Stimulated activated CD8-positive, alpha-beta memory T cell treated with anti-CD3 and anti-CD28 coated beads, Interleukin-15, amount 100 ng/mL, for 48 hours (primary cell): ENCODE measurements at places on chromosomes 16 and 17.

GRCh38 chr17:62950067-62950466 lies 16.0 kb upstream of the TANC2 start:
- no peak for DNase-seq

DNA sequence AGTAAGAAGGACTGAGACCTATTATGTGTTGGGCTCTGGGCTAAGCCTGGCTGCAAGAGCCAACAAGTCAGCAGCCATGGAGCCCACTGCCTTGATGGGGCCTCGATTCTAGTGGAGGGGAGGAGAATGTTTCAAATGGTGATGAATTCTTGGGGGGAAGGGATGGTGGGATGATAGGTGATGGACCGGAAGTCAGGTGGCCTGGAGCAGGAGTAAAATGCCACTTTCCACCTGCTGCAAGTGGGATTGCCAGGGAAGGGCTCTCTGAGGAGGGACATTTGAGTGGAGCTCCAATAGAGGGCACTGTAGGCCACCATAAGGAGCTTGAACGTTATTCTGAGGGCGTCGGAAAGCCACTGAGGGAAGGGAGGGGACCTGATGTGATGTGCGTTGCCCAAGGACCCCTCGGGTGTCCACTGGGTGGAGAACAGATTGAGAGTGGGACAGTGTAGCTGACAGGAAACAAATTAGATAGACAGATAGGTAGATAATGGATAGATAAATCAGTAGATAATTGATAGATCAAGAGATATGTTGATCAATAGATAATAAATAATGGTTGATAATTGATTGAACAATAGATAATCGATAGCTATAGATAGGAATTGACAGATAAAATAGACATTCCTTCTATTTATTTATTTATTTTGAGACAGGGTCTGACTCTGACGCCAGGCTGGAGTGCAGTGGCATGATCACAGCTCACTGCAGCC lies 18.2 kb upstream of the NXPH3 start:
- no peak for DNase-seq

GRCh38 chr16:66617010-66617434 lies 12.5 kb downstream of the CMTM3 start:
- no peak for DNase-seq

GRCh38 chr17:82414548-82415281 lies 3.4 kb upstream of the HEXD start:
- DNase-seq = peak; percentile 37

- DNase-seq = peak; percentile 53
Measured at GRCh38 chr16:2663553-2664546, 18.5 kb upstream of the KCTD5 start.

DNA sequence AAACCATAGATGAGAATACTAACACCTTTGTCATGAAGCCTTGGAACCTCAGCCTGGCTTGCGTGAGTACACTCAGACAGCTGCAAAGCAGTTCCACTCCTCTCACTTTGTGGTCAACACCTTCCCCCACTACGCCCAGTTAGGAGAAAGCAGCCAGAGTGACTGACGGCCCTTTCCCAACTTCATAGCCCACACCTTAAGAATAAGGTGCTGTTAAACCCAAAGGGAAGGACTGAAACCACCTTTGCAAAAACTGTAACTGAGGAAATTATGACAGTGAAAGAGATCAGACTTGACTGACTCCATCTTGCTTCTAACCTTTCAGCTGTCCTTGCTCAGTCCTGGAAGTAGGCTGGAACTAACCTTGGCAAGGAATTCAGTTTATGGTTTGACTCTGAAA lies 13.7 kb downstream of the N4BP1 start:
- DNase-seq = peak; percentile 60

DNA sequence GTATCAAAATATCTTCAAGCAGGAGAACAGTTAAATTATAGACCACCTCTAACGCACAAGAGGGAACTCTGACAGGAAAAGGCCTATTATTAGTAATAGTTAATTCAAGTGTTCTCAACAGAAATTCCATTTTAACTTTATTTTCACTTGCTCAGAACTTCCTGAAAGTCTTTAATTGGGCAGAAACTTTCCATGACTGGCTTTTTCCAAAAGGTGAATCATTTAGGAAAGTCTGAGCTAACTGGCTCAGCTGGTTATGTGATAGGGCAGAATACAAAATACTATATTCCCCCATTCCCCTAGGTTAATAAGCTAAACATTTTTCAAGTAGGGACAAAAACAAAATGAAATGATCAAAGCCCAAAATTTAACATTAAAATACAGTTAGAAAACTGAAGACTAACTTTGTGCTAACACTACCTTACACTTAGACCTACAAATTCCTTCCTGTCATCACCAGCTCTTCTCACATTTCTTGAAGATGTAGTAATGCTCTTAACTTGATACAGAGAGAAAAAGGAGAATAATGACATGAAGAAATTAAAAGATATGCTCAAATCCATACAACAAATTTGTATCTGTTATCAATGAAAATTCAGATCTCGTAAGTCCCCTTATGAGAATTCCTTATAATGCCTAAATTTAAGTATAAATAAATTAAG lies 31.0 kb downstream of the CFDP1 start:
- no peak for DNase-seq

GRCh38 chr16:81738783-81739496 lies 40.2 kb upstream of the PLCG2 start:
- no peak for DNase-seq

DNA sequence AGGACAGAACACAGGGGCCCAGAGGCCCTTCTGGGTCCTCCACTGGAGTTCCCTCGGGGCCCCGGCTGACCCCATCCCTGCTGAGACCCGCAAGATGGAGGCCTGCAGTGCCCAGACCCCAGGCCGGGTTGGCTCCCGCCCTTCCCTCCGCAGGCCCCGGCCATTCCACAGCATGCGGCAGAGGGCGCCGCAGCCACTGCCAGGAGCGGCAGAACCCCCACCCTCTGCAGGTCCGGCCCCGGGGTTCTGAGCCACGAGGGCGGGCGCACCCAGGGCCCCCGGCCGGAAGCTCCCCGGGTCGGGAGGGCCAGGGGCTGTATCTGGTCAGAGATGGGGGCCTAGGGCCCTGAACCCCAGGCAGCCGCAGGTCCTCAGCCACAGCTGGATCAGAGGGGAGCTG lies 2.4 kb upstream of the PERCC1 start:
- no peak for DNase-seq

DNA sequence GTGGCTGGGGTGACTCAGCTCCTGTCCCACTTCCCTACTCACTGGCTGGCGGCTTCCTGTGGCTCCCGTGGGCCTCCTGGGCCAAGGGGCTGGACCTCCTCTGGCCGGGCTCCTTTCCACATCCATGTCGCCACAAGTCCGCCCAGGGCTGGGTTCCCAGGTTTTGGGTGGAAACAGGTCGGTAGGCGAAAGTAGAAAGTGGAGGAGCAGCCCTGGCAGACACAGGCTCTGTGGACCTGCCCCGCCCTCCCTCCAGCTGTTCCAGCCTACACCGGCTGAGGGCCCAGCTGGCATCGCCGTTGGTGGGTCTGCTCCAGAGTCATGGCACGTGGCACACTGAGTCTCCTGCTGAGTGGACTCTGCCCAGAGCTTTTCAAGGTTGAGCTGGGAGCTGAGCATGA lies 28.7 kb downstream of the GSE1 start:
- DNase-seq = no peak

DNA sequence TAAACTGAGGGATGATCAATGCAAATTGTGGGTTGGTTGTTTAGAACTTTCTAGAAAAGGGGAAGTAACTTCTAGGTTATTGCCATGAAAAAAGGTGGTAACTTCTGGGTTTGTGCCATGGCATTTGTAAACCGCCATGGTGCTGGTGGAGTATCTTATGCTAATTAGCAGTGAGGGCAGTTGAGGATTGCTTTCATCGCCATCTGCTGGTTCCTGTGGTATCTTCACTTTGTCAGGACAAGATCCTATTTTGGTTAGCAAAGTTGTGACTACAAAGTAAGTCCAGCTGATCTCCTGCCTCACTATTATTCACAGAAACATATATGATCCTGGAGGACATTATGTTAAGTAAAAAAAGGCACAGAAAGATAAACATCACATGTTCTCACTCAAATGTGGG lies 1332.3 kb downstream of the CDH11 start:
- no peak for DNase-seq

GRCh38 chr17:44688675-44689476 lies 700 bp downstream of the CCDC43 start:
- DNase-seq = no peak

GRCh38 chr17:64226132-64226531 lies 36.9 kb downstream of the TEX2 start:
- DNase-seq = no peak

GRCh38 chr16:47284999-47285398 lies 141.3 kb upstream of the NETO2 start:
- no peak for DNase-seq
